ENCODE measurements at places on chromosomes 13 and 19.

DNA sequence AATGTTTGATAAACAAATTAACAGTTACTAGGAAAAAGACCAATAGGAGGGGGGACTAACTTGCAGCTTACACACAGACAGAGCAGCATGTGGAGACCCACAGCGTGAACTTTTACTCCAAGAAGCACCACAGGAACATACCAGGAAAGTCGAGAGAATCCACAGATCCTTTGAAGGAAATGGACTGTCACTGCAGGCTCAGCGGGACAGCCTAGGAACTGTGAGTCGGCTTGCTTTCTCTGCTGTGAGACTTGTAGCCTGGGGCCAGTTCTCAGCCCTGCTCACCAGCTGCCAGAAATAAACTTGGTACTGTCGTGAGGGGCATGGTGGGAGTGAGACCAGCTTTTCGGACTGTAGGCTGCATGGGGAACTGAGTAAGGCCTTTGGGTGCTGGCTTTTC lies 1211.5 kb downstream of the PCDH17 start:
- ATAC-seq = no peak

- ATAC-seq = no peak
Observed at GRCh38 chr13:70884196-70884595, 775.9 kb upstream of the KLHL1 start.

- ATAC-seq = no peak
Observed at GRCh38 chr13:97945342-97945741, 8.1 kb upstream of the IPO5 start.

DNA sequence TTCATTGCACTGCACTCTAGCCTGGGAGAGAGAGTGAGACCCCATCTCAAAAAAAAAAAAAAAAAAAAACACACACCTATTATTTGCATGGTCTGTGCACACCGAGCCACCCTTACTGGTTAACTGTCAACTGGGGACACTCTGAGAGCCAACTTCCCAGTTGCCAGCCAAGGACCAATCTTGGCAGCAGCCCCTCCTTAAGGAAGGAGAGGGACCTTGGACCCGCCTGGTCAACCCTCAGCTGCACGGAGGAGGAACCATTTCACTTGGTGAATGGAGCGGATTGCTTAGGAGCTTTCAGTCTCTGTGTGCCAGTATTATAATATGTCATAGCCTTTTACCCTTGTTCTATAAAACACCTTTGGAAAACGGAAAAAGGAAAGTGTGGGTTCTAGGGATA lies 24.9 kb downstream of the MICOS13 start:
- no peak for ATAC-seq

GRCh38 chr19:48615231-48616040 lies 560 bp upstream of the FAM83E start:
- ATAC-seq = no peak

DNA sequence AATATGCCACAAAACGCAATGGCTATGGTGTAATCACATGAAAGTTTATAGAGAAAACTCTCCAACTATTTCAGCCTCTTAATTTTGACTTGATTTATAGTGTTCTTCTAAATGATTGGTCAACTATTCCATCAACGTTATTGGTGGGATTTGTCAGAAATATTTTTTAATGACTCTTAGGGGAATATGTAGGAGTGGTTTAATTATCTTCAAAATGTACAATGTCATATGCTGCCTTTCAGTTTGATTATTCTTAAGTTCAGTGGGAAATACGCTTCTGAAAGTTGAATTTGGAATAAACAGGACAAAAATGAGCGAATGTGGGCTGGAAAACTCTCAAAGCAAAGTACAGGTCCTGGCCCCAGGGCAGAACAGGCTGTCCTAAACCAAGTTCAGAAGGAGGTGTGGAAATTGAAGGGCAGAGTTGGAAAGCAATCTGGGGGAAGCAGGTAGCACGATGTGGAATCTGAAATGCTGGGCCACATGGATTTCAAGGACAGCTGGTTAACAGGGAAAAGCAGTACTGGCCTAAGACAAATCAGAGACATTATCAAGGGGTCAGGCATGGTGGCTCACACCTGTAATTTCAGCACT lies 60.8 kb upstream of the MYCBP2 start:
- ATAC-seq = no peak

DNA sequence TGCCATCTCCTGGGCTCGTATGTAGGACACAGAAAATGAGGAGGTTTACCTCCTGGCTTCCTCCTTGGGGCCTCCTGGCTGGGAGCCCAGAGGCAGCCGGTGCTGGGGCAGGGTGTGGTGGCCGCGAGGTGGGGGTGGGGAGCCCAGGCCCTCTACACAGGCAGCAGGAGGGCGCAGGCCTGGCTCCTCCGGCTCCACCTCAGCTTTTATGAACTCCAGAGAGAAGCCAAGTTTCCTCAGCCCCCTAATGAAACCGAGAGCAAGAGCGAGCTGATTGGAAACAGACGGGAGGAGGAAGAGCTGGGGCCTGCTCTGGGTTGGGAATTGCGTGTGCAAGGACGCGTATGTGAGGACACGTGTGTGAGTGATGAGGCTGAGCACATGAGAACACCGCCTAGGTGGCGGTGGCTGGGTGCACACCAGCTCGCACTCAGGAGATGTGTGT lies 23.1 kb downstream of the LYL1 start:
- ATAC-seq = peak; percentile 57

- ATAC-seq = no peak
Observed at GRCh38 chr13:111893607-111894443, 173.1 kb upstream of the SOX1 start.

GRCh38 chr13:59047546-59047945 lies 1116.2 kb downstream of the DIAPH3 start:
- no peak for ATAC-seq

DNA sequence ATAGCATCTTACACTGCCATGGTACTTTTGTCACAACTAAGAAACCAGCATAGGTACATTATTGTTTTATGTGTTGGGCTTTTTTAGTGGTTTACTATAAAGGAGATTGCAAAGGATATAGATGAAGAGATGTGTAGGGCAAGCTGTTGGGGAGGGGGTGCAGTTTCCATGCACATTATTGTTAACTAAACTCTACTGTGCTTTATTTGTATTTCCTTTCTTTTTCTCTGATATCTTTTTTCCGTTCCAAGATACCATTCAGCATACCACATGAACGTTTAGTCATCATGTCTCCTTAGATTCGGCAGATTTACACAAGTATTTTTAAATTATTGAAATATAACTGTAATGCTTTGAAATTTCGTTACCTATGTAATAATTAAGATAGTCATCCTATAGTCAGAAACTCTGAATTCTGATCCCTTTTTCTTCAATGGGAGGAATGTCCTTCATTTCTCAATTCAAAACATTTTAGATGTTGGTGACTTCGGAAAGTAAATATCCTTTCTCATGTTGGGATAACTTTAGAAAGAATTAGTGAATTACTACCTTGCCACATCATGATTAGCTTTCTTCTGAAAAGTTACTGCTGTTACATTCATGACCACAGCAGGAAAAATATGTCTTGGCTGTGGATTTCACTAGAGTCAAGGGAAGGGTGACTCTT lies 82.8 kb downstream of the FRY start:
- no peak for ATAC-seq

DNA sequence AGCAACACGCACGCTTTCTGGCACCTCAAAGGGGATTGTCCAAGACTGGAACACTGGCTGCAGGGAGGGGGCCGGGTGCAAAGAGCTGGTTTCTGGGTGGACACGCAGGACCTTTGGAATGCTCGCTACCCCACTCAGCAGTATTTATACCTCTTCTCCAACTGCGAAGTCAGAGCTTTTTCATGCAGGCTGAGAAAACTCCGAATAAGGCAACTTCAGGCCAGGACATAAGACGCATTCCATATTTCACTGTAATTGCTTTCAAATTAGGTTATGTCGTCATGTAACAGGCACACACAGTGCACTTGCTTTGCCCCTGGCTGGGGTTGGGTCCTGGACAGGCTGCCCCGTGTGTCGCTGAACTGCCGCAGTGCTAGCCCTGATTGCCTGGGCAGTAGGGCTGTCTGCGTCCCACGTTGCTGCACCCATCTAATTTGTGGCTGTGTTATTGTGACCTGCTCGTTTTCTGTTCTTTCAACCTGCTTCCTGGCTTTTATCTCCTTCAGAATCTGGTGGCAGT lies 44.5 kb downstream of the ACTN4 start:
- ATAC-seq = peak; percentile 87

DNA sequence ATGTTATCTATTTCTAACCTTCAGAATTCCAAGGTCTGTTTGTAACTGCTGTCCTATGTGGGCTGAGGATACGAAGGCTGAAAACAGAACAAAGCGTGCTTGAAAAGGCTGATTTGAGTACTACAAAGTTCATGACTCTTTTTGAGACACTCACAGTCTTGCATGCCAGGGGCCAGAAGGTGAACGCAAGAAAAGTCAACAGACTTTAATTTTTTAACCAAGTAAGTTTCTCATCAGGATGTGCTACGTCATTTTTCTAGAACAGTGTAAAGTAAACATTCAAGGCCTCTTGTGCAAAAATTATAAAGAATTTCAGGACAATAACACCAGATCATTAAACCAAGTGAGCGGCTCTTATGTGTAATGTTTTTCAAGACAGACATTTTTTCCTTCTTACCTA lies 163.5 kb downstream of the COG6 start:
- no peak for ATAC-seq

DNA sequence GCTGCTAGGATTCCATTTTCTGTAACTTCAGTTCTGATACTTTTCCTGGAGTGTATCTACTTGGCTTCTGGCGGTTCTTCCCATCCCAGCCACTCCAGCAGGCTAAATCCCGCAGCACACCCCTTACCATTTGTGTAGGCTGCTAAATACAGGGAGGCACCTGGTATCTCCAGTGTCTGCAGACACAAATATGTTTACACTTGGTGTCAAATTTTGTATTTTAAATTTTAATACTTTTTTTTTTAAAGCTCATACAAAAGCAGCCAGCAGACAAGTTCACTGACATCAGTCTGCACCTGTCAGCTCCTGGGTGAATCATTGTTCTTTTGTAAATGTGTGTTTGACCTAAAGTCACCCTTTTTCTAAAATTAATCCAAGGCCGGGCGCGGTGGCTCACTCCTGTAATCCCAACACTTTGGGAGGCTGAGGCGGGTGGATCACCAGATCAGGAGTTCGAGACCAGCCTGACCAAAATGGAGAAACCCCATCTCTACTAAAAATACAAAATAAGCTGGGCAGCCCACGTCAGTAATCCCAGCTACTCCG lies 3.4 kb upstream of the ZSCAN4 start:
- no peak for ATAC-seq

GRCh38 chr19:2575734-2576481 lies 100.0 kb downstream of the GADD45B start:
- no peak for ATAC-seq

DNA sequence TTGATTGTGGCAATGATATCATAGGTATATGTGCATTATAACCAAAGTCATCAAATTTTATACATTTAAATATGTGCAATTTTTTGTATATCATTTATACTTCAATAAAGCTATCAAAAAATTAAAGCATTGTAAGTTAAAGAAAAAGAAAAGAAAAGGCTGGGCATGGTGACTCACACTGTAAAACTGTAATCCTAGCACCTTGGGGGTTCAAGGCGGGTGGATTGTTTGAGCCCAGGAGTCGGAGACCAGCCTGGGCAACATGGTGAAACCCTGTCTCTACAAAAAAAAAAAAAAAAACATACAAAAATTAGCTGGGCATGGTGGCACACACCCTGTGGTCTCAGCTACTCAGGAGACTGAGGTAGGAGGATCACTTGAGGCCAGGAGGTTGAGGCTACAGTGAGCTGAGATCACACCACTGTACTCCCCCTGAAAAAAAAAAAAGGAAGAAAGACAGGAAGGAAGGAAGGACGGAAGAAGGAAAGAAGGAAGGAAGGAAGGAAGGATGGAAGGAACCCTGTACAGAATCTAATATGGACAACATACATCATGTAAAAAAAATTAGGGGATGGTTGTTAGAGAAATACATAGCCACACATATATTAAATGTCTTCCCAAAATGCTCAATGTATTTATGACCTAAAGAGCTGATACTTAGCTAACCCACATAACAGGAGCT lies 21.7 kb upstream of the SLC25A30 start:
- no peak for ATAC-seq

- ATAC-seq = no peak
Observed at GRCh38 chr13:91356919-91357612, 9.6 kb downstream of the MIR17HG start.

GRCh38 chr13:112254061-112254818 lies 121.9 kb upstream of the SPACA7 start:
- no peak for ATAC-seq

- peak; percentile 47 for ATAC-seq
Observed at GRCh38 chr19:21698215-21698614, 69.2 kb downstream of the ZNF100 start.

DNA sequence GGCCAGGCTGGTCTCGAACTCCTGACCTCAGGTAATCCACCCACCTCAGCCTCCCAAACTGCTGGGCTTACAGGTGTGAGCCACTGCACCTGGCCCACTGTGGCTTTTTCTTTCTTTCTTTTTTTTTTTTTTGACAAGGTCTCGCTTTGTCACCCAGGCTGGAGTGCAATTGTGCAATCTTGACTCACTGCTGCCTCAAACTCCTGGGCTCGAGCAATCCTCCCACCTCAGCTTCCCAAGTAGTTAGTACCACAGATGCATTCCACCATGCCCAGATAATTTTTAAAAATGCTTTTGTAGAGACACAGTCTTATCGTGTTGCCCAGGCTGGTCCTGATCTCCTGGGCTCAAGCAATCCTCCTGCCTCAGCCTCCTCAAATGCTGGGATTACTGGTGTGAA lies 12.1 kb upstream of the FCGBP start:
- no peak for ATAC-seq

- no peak for ATAC-seq
Observed at GRCh38 chr13:94765814-94766213, 53.5 kb upstream of the SOX21 start.

DNA sequence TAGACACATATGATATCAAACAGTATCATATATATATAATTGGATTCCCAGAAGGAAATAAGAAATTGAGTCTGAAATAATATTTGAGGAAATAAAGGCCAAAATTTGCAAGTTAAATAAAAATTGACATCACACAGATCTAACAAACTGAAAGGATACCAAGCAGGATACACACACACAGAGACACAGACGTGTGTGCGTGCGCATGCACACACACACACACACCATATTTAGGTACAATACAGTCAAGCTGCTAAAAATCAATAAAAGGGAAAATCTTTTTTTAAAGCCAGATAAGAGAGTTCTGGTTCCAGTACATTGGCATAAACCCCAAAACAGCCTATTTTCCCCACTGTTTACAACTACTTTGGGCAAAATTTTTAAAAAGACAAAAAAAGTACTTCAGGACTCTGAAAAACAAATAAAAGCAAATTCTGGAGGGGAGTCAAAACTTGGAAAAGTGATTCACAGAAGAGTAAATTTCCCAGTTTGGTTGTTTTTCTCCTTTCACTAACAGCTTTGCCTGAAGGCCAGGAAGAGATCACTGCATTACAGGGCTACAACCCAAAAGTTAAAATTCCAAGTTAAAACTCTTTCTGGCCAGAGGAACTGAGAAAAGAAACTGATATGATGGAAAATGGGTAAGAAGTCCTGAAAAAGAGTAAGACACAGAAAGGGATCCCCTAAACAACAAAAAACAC lies 16.2 kb downstream of the MYCBP2 start:
- no peak for ATAC-seq

- peak; percentile 83 for ATAC-seq
Observed at GRCh38 chr13:31722673-31723072, 16.7 kb upstream of the RXFP2 start.

- ATAC-seq = no peak
Observed at GRCh38 chr13:112819816-112820215, 130.0 kb downstream of the ATP11A start.
